Activated T-cell treated with anti-CD3 and anti-CD28 coated beads, Interleukin-2, amount 50 U/mL, for 48 hours (primary cell): ENCODE measurements at places on chromosomes 16 and 17.

- no peak for DNase-seq
Observed at GRCh38 chr17:4541328-4542002, 13.7 kb downstream of the MYBBP1A start.

DNA sequence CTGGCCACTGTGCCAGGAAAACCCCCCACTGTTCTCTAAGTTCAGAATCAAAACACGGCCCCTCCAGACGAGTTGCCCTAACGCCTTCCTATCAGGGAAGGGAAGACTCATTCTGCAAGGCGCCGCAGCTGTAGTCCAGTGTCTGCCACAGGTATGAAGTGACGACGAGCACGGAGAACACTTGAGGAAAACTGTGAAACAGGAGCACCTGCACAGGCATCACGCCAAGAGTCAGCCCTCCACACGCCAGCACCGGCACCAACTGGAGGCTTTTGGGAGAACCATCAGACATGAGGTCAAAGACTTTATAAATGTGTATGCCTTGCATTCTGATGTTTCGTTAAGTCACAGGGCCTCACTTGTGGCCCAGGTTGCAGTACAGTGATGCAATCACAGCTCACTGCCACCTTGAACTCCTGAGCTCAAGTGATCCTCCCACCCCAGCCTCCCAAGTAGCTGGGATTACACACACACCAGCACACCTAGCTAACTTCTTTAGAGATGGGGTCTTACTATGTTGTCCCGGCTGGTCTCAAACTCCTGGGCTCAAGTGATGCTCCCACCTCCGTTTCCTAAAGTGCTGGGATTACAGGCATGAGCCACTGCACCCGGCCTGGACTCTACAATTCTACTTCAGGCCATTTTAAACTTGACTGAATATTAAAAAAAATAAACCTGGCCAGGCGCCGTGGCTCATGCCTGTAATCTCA is 22.9 kb downstream of the KLHDC4 start:
- no peak for DNase-seq

DNA sequence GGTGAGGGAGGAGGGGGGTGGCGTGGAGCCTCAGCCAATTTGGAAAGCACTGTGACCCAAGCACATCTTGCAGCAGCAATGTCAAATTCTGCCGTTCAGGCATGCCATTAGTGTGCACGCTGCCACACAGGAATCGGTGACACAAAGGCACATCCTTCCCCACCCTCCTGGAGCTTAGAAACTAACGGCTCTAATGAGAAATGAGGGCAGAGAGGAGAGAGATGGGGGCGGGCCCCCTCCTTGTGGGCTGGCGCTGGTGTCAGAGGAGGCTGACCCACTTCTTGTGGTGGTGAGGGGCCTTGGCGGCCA is 94.8 kb downstream of the RTN4RL1 start:
- no peak for DNase-seq

DNA sequence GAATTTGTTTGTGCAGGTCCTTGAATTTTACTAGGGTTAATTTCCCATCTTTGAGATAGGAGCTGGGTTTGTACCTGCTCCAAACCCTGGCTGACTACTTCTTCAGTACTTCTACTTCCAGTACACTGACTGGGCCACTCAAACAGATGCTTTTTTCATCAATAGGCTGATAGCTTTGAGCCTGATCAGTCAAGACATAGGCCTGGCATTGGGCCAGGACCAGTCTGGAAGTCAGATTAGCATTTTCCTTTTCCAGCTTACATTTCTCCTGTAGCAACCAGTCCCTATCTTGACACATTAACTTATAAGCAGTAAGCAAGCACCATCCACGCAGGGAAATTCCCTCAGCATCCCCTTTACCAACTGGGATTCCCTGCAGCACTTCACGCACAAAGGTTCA is 7.5 kb upstream of the TMEM101 start:
- DNase-seq: no peak

DNA sequence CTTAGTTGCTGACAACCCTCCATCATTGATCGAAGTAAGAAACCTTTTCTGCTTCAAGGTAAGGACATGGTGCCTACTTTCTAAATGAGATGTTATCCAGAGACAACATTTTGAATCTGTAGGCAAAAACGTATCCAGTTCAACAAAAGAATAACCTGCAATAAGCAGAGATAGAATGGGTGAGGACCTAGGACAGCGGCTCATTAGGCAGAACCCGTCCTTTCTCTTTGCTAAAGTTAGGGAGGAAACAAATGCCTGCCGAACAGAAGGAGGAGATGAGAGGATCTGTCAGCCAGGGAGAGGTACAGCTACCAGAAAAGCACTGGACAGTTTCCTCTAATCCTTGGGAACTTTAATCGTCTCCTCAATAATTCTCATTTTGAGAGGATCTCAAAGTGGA is 183.3 kb downstream of the CDH13 start:
- no peak for DNase-seq

DNA sequence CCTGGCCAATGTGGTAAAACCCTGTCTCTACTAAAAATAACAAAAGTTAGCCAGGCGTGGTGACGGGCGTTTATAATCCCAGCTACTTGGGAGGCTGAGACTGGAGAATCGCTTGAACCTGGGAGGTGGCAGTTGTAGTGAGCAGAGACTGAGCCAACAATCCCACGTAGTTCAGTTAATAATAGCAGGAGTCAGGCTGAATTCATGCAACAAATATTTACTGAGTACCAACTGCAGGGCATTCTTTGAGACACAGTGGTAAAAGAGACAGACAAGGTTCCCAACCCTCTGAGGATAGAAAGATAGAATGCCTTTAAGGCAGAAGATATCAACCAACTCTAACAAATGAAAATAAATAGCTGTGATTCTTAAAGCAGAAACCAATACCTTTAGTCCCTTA is 39.1 kb downstream of the SPOP start:
- DNase-seq: no peak

DNA sequence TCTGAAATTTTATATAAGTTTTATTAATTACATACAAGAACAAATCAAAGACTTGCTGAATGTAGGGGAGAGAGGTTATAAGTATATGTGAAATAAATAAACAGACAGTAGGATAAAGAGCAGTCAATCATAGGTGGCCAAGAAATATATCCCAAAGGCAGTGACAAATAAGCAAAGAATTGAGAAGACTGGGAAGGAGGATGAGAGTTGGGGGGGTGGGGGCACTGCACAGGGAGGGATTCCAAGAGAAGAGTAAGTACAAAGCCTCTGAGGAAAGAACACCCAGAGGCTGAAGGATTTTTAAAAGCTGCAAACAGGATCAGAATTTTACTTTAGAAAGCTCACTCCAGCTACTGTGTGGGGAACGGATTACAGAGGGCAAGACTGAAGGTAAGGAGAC is 2.8 kb downstream of the PELP1 start:
- DNase-seq: no peak

DNA sequence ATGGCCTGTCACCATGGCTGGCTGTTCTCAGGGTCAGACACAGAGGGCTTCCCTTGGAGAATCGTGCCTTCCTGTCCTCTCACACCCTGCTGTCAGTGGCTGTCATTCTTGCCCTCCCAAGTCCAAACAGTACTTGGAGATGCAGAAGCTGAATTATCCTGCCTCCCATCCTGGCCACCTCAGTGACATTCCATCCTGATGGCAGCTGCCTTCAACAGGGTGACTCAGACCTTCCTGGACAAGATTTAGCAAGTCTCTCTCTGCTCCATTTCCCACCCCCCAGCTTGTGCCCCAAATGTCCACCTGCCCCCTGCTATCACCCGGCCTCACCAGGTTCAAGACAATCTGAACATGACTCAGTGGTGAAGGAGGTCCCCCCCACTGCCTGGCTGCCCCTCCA is 4.8 kb upstream of the KRT36 start:
- no peak for DNase-seq

DNA sequence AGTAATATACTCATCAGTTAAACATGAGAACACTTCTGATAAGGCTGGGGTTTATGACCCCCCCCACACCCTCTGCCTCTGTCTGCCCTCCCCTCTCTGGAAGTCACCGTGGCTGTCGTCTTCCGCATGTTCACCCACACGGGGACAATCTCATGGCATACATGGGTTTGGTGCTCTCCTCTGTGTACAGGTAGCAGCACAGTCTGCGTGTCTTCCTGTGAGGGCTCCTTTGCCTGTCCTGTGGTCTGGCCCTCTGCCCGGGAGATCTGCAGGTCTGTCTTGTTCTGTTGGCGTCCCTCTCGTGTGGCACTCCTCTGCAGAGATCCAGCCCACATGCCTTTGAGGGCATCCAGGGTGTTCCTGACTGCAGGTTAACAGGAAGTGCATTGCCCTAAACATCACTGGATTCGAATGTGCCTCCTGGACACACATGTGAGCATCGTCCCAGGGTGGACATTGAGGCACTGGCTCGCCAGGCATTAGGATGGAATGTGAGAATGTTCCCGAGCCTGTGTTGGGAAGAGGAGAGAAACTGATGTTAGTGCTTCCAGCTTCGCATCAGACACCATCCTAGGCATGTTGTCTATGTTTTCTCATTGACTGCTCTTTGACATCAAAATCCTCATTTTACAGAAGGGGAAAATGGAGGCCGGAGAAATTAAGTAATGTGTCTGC is 54.5 kb downstream of the NKD1 start:
- peak; percentile 45 for DNase-seq

DNA sequence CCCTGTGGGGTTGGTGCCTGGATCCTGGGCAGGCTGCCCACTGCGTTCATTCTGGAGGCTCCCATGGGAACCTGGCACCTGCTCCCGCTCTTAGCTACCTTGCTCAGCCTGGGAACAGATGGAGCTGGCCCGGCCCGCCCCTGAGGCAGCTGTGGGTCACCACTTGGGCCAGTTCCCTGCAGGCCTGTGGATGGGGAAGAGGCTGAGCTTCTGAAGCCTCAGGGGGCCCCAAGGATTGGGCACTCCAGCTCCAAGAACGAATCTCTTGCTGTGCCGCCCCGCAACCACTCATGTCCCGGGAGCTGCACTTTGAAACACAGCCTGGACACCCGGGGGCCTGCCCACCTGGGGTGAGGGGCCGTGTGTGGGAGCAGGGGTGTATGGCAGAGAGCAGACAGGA is 37.7 kb downstream of the BAHCC1 start:
- DNase-seq: no peak

GRCh38 chr17:34720760-34721159 is 141.4 kb downstream of the TMEM132E start:
- no peak for DNase-seq

DNA sequence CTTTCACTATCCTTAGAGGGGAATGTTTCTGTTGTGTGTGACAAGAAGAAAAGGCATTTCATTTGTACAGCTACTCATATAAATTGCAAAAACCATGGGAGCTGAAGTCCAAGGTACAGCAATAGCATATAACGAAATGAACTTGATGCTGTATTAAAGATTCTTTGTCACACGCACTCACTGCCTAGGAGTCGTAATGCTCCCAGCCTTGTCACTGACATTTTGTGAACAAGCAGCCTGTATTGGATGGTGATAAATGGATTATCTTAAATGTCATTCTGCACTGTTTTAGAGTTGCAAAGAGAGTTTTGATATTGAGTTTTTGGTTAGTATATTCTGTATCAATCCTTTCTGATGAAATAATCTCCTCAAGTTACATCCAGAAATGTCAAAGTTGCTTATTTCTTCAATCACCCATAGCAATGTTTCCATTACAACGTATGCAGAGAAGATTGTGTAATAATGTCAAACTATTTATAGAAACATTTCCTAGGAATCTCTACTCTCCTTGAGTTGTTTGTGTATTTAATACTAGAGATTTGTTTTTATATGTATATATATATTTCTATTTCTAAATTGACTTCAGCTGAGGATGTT is 270.6 kb downstream of the FTO start:
- no peak for DNase-seq

DNA sequence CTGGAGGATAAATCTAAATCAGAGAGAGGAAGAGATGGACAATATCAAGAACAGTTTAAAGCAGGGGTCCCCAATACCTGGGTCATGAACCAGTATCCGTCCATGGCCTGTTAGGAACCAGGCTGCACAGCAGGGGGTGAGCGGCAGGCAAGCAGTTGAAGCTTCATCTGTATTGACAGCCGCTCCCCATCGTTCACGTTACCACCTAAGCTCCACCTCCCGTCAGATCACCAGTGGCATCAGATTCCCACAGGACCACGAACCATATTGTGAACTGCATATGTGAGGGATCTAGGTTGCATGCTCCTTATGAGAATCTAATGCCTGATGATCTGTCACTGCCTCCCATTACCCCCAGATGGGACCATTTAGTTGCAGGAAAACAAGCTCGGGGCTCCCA is 226.5 kb downstream of the SLC39A11 start:
- DNase-seq: no peak

- DNase-seq: no peak
Observed at GRCh38 chr16:66979011-66979717, 9.2 kb upstream of the CES4A start.

- no peak for DNase-seq
Observed at GRCh38 chr16:54381601-54382313, 95.2 kb upstream of the IRX3 start.

GRCh38 chr17:10048629-10049350 is 143.7 kb upstream of the RCVRN start:
- no peak for DNase-seq

DNA sequence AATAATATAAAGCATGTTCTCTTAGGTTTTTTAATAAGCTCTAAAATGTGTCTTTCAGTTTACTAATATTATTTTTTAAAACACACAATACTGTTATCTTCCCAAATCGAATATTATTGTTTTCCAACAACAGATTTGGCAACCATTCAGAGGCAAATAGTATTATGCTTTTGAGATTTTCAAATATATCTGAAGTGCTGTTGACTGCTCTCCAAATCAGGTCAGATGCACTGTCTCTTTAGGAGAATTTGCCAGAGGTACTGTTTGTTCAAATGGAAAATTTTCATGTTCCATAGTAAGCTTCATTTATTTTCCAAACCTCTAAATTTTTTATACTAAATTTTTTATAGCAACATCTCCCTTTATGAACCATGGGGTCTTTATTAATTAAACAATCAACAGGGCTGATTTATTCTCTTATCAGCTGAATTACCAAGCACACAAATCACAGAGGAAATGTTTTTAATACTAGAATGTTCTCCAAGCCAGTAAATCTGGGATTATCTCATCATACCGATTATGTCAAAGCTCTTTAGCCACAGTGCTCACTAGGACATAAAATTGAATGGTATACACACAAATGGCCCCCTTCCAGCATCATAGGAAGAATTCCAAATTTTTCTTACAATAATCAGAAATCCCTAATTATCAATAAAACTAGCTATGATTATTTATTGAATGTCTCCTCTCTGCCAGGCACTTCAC is 108.8 kb upstream of the HLF start:
- DNase-seq: no peak

DNA sequence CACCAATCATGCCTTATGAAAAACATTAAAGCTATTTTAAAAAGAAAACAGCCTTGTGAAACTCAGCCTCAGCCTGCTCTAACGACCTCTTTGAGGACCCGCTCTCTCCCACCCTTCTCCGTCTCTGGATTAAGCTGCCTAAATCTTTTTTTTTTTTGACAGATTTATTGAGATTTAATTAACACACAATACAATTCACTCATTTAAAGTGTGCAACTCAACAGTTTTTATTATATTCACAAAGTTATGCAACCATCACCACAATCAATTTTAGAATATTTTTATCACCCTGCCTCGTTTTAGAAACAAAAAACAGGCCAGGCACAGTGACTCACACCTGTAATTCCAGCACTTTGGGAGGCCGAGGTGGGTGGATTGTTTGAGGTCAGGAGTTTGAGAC is 8.4 kb downstream of the CDR2L start:
- DNase-seq: no peak
